ENCODE measurements at places on chromosomes 3 and 15.

DNA sequence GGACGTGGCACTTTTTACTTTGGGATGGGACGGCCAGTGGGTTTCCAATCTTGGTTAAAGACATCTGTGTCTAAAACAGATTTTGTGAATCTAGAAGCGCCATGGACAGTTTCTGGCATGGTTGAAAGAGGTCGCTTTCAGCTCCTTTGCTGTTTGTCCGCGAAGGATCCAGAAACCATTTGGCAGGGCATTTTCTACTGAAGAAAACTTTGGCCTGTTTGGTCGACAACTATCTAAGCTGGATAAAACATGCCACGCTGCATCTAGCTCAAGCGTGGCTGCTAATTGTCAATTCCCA is 730 bp upstream of the RORA start:
- DNase-seq, result no peak

DNA sequence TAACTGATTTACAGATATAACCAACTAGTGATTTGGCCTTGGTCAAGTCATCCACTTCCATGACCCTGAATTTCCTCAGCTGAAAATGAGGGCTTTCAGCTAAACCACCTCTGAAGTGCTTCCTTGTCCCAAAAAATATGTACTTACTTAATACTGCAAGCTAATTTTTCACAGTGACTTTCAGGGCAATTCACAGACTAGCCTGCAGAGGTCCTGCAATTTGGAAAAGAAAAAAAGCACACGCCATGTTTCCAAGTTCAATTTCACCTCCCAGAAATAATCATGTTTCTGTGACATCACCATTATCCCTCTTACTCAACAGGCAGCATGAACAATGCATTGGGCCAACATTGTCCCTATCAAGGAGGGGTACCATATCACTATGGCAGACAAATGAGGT is 218.2 kb downstream of the SHOX2 start:
- DNase-seq, result peak; percentile 11

- DNase-seq, result peak; percentile 62
Measured at GRCh38 chr3:183255348-183255730, 2.3 kb downstream of the B3GNT5 start.

- DNase-seq, result no peak
Measured at GRCh38 chr3:163560459-163560858, 1517.8 kb downstream of the SI start.

GRCh38 chr3:75321060-75321459 is 343.1 kb upstream of the FRG2C start:
- DNase-seq, result no peak

- DNase-seq, result no peak
Measured at GRCh38 chr3:73718326-73719110, 93.8 kb upstream of the PDZRN3 start.

DNA sequence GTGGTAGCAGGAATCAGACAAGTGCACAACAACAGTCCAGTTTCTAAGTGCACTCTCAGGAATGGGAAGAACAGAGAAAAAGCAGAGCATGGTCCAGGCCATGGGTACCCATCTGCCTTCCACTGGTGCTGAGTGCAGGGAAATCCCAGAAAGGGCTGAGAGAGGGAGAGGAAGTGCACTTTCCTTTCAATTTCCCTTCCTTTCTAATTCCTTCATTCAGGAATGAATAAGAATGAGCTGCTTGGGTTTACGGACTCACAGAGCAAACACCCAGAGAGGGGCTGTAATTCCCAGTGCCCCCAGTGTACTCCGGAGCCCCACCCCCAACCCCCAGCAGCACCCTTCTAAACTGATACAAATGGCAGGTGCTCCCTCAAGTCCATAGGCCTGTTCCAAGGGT is 300.6 kb downstream of the FOXP1 start:
- no peak for DNase-seq

DNA sequence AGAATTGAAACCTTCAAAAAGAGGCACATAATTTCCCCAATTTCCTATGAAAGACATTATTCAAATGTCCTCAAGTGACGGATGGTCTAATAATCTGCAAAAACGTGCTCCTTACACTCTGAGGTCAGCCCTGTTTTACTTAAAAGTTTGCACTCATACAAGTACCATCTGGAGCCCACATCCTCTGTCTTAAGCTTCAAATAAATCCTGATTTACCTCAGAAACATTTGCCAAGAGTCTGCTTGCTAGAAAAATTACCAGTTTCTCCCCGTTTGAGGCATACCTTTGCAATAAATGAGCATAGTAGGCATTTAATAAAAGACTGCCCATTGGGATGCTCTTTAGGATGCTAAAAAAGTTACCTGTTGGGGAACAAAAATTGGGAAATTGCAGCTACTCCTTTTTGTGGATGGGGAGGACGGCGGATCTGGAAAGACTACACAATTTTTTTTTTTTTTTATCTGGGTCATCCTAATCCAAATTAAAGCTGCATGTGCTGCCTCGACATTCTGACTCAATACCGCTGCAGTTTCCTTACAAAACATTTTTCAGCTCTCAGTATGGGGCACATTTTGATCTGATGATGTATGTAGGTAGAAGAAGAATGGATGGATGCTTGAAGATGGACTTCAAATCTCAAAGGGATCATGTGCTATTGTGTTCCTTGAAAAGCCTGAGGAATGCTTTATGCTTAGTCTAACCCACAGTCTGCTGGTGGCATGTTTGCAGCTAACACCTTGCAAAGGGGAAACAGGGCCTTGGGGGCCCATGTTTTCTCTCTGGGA is 233.7 kb upstream of the ADAMTS9 start:
- no peak for DNase-seq

GRCh38 chr3:45026957-45027356 is 854 bp downstream of the CLEC3B start:
- peak; percentile 36 for DNase-seq

GRCh38 chr3:156727519-156728205 is 53.3 kb downstream of the TIPARP start:
- DNase-seq, result no peak

- DNase-seq, result no peak
Measured at GRCh38 chr15:100143378-100143777, 198.4 kb downstream of the ADAMTS17 start.

GRCh38 chr15:50251638-50252182 is 13.8 kb downstream of the HDC start:
- DNase-seq, result no peak

DNA sequence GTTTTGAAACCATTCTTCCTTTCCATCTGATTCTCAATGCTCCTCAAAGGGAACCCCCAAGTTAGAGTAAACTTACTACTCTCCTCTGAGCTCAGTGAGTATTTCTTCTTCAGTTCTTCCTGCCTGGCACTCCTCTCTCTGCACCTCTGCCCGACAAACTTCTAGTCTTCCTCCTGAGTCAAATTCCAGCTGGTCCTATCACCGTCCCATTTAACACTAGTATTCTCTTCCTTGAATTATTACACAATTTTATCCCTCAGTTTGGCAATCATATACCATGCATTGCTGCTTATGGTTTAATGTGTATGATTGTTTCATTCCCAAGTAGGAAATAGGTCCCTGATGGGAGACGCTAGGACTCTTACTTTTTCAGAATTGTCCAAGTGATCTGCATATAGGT is 279.7 kb downstream of the MECOM start:
- DNase-seq, result no peak

- DNase-seq, result peak; percentile 38
Measured at GRCh38 chr3:9732740-9733115, 1.2 kb downstream of the BRPF1 start.

Measured in iris pigment epithelial cell (primary cell).